ENCODE measurements at places on chromosomes 11 and 22.

DNA sequence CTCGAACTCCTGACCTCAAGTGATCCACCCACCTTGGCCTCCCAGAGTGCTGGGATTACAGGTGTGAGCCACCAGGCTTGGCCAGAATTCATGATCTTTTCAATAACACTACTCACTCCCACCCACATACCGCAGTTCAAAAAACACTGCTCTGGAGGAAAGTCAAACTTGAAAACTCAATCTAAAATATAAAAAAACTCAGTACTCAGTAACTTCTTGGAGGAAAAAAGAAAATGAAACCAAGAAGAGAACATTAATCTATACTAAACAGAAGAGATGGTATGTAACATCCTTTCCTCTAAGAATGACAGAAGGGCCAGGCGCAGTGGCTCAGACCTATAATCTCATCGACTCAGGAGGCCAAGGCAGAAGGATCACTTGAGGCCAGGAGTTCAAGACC is 58.3 kb downstream of the MRTFA start:
- DNase-seq = no peak

DNA sequence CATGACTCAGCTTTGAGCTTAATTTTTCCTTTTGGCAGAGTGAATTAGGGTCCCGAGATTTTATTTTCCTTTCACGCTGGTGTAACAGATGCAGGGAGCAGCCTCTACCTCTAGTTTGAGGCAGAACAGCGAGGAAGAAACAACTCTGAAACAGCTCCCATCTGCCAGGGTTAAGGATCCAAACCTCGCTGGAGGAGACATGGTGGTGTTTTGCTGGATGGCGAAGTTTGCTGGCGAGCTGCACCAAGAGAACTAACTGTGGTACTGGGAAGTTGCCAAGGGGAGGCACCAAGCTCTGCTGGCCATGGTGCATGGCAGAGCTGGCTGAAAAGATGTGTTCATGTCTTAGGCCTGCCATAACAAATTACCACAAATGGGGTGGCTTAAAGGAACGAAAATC is 7.6 kb upstream of the ALKBH3 start:
- no peak for DNase-seq

DNA sequence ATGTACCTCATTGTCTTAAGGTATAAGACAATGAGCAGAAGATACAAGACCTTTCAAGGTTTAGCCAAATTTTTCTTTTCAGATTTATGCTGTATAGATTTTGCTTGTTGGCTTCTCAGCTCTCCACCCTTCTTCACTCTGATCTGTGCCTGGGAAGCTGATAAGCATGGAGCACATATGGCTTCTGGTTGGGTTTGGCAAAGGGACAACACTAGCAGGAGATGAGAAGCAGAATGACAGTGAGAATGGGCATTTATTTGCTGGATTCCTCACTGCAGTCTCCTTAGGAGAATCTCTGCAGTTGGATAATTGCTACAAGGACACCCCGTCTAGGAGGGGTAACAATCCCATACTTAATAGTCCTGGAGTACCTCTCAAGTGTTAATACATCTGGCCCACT is 474.8 kb upstream of the CCDC90B start:
- no peak for DNase-seq

DNA sequence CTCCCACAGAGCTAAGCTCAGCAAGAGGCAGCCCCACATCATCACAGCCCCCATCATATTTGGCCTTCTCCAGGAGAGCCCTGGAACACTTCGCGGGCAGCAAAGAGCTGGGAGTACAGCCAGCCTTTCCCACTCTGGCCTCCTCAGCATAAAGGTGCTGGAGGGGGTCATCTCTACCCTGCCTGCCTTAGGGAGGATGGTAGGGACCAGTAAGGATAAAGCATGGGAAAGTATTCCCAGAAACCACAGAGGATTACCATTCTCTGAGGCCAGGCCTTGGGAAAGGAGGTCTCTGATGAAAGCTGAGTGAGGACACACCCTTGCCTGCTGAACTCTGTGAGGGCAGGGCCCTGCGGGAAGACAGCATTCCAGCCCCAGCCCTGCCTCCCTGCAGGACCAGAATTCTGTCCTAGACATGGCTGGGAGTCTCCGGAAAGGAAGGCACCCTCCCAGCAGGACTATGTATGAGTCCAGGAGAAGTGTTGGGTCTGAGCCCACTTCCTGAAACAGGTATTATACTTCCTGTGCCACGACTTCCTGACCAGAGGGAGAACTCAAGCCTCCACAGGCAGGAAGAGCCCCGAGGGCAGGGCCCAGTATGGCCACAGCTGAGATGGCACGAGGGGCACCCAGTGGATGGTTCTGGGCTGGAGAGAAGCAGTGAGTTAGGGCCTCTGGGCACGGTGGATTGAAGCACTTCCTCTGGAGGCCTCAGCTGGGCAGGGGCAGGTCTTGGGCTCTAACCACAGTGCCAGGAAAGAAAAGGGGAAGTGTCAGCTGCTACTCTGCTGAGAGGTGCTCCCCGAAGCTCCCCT is 12.9 kb upstream of the CASTOR1 start:
- DNase-seq = peak; percentile 76

- no peak for DNase-seq
Measured at GRCh38 chr22:22579869-22580604, 21.0 kb upstream of the PRAME start.

GRCh38 chr22:40028098-40028425 is 33.3 kb downstream of the FAM83F start:
- DNase-seq = no peak

GRCh38 chr22:49961601-49962011 is 1.0 kb downstream of the PIM3 start:
- no peak for DNase-seq

GRCh38 chr11:28274216-28274615 is 166.0 kb downstream of the METTL15 start:
- no peak for DNase-seq

DNA sequence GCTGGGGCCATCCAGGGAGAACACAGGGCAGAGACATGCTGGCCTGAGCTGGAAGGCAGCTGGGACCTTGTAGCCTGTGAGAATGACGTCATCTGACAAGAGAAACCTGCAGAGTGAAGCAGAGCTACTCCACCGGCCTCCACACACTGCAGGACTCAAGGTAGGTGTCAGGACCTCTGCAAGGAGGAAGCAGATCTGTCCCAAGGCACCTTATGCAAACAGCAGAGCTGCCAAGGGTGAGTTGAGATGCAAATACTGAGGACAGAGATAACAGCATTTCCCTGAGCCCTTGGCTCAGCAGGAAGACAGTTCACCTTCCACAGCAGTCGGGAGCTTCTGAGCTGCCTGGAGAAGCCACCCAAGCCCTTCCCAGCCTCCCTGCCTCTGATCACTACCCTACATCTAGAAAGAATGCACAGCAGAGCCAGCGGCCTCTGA is 51.9 kb upstream of the IGSF9B start:
- DNase-seq = no peak

GRCh38 chr11:105393326-105393725 is 216.5 kb upstream of the GRIA4 start:
- DNase-seq = no peak

DNA sequence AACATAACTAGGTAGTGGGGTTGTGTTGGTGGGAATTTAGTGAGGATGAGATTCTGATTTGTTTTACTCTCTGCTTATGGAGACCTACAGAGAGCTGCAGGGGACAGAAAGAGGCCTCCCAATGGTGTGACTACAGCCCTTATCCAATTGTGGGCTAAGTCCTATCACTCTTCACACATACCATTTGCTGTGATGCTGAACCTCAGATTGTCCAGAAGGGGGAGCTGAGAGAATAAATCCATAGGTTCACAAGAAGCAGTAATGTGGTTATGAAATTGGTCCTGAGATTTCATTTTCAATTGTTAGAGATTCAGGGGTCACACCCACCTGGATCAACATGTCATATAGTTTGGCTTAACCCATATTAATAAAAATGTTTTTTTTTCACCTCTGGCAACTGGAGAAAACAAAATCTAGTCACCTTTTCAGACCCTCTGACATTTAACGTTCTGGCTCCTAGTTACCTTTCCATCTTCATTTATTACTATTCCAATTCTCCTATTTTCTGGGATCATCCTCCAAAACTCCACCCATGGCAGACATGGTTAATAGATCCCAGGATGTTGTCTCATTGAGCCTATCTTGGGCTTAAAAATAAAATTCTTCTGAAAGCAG is 53.3 kb upstream of the PTPN5 start:
- no peak for DNase-seq

- no peak for DNase-seq
Measured at GRCh38 chr22:39474351-39475111, 17.7 kb downstream of the MGAT3 start.

- DNase-seq = no peak
Measured at GRCh38 chr22:39558950-39559349, 11.6 kb upstream of the CACNA1I start.

- no peak for DNase-seq
Measured at GRCh38 chr11:8729067-8729466, 46.5 kb downstream of the RPL27A start.

GRCh38 chr22:20203552-20204201 is 52.8 kb upstream of the CCDC188 start:
- DNase-seq = no peak

DNA sequence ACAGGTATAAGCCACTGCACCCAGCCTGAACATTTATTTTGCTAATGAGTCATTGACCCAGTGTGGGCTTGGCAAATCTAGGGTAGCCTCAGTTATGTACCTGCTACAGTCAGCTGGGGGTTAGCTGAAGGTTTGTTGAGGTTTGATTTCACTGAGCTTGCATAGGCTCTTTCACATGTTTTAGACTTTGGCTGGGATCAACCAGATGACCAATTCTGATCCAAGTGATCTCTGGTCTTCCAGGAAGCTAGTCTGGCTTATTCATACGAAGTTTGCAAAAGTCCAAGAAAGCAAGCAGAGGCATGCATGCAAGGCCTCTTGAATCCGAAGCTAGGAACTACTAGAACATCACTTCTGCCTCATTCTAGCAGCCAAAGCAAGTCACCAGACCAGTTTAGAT is 21.0 kb downstream of the SERPING1 start:
- no peak for DNase-seq

DNA sequence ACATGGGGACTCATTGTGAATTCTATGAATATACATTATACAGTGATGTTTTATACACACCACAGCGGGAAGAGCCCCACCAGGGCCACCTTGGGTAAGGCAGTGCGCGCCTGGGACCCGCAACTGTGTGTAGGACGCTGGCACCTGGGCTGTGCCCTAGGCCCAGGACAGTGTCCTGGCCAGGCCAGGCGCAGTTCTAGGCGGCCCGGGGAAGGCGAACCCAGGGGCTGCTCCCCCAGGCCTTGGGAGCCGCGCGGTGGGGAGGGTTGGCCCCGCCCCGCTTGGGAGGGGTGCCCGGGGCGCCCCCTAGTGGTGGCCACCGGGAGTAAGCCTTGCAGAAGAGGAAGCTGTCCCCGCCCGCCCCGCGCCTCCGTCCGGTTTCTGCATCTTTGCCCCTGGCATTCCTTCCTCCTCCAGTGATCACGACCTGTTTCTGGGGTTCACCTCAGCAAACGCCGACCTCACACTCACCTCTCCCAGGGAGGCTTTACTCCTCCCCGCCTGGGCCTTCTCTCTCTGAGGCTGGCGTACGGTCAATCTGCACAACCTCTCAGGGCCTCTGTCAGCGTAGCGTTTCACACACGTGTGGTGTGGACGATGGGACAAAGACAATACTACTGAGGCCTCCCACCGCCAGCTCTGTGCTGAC is 9.5 kb upstream of the EHD1 start:
- DNase-seq = no peak

GRCh38 chr11:35135222-35135621 is 3.7 kb upstream of the CD44 start:
- DNase-seq = peak; percentile 79

DNA sequence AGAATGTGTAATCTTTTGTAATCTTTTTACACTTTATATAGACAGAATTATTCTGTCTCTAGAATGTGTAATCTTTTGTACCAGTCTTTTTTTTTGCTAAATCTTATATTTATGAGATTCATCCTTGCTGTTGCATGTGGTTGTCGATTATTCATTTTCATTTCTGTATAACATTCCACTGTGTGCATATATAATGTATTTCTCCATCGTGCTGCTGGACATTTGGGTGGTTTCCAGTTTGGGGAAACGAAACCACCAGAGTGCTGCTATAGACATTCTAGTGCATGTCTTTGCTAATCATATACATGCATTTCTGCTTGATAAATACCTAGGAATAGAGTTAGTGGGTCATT is 146.5 kb downstream of the GRIK4 start:
- DNase-seq = no peak

GRCh38 chr11:13073119-13073981 is 64.2 kb downstream of the RASSF10 start:
- DNase-seq = no peak

DNA sequence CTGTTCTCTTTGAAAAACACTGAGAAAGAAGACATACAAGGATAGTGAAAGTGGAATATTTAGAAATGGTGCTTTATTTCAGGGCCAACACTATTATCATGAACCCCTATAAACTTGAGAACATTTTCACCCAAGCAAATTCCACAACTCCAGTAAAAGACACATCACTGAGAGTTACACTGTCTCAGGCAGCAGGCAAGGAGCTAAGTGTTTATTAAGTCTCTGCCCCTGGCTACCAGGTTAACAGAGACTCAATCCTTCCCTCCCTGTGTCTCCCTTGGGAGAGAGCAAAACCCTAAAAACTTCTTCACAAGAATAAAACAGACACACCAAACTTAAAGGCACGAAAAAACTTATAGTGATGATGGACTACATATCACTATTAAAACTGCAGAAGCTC is 18.5 kb downstream of the MPPED2 start:
- no peak for DNase-seq

- DNase-seq = no peak
Measured at GRCh38 chr11:117497206-117497951, 169.7 kb downstream of the CEP164 start.

DNA sequence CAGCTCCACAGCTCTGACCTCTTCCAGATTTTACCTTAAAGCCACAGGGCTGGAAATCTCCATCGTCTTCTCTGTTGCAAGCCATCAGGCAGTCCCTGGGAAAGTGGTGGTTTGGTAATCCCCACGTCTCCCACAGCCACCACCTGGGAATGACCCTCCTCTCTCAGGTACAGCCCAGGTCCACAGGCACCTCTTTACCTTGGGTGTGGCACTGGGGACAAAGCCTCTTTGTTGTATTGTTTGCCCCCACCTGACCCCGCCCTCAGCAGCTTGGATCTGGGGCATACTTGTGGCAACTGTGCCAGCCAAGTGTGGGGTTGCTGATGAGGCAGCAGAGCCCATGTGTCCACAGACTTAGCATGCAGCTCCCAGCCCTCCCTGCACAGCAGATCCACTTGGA is 77.6 kb downstream of the LRRC32 start:
- no peak for DNase-seq

DNA sequence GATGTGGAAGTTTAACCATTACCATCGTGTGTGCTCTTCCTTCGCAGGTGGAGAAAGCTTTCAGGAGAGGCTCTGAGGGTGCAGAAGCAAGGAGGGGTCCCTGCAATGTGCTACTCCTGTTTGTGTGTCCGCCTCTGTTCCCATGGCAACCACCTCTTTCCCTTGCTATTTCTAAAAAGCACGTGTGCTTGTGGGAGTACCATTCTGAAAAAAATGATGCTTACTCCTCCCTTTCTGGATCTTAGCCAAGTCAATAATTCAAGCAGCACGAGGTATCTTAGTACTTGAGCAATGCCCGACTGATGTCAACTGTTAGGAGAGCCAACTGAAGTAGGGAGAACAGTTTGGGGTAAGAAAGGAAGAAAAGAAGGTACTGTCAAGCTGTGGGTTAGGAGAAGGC is 628.7 kb downstream of the NTM start:
- no peak for DNase-seq

GRCh38 chr11:20671856-20672546 is 2.6 kb downstream of the NELL1 start:
- DNase-seq = no peak

GRCh38 chr11:76872959-76873827 is 12.5 kb downstream of the ACER3 start:
- DNase-seq = no peak
